T-helper 2 cell treated with Interferon-gamma antibody and Interleukin-4, amounts not matched to agents 5 μg/mL and 100 μg/mL, for 36 hours (primary cell): ENCODE measurements at places on chromosomes 7 and 10.

DNA sequence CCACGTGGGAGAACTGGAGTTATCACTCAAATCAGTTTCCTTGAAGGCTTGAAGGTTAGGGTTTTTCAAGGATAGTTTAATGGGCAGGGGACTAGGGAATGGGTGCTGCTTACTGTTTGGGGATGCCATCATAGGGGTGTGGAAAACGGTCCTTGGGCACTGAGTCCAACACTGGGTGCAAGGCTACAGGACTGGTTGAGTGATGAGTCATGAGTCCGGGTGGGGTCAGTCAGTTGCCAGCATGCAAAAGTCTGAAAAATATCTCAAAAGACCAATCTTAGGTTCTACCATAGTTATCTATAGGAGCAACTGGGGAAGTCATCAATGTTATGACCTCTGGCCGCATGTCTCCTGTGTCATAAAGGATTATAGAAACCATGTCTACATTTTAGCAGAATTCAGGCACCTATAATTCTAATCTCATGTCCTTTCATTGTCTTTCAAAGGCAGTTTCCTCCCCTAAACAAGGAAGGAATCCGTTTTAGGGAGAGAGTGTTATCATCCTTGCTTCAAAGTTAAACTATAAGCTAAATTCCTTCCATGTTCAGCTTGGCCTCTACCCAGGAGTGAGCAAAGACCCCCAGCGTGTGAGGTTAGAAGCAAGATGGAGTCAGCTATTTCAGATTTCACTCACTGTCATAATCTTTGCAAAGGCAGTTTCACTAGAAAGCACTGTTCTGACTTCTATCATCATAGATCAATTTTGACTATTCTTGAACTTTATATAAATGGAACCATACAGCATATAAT lies 94.5 kb downstream of the COL26A1 start:
- no peak overlapping the region for H3K27ac ChIP-seq
- no peaks in the 10 kb centered on the region for H3K36me3 ChIP-seq
- no peaks in the 10 kb centered on the region for H3K4me1 ChIP-seq
- H3K4me3 ChIP-seq, result no peak overlapping the region
- no peak for DNase-seq

DNA sequence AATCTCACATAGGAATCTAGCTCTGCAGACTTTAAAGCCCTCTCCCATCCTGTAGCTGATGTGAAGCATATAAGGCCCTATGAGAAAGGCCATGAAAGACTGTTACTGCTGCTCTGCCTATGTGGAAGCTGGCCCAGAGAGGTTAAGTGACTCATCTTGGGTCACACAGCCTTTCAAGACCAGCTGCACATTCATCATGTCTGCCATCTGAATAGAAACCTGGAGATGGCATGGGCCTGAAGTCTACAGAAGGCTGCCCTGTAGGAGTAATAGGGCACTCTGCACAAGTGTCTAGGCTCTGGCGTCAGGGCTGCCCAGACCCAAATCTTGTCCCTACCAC lies 59.4 kb upstream of the COL13A1 start:
- H3K36me3 ChIP-seq, result no peaks in the 10 kb centered on the region
- DNase-seq, result no peak

DNA sequence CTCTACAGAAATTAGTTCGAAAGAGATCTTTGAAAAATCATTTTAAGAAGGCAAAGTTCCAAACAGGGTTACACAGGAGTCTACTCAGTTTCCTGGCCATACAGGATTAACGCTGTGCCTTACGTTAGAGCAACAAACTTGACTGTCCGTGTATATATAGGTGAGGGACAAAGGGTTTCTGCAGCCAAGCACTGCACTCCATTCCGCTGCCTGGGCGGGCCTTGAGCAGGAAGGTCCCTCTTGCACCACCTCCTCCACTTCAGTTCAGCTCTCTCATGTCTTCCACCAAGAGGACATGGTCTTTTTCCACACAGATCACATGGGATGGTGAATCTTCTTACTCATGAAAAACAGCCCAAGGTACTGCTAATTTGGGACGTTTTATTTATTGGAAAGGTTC lies 43.2 kb downstream of the MCMBP start:
- no peak overlapping the region for H3K27ac ChIP-seq
- peaks cover 62% of the 10 kb centered on the region for H3K36me3 ChIP-seq
- H3K27me3 ChIP-seq, result no peaks in the 10 kb centered on the region

DNA sequence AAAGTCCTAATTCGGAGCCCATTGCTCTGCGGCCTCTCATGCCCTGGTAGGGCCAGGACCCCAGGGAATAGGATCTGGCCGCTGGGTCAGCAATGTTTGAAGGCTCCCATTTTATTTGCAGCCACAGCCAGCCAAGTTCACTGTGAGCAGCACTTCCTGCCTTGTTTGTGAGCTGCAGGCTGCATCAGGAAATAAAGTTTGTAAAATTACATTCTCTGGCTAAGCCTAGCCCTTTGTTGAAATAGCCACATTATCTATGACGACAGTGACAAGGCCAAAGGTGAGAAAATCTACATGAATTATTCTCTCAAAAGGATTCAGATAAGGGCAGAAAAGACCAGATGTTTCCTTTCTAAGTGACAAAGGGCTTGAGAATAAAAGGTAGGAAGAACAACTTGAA lies 23.7 kb upstream of the ITGB1 start:
- peak overlapping the region; percentile 41 for H3K27ac ChIP-seq
- DNase-seq, result no peak

DNA sequence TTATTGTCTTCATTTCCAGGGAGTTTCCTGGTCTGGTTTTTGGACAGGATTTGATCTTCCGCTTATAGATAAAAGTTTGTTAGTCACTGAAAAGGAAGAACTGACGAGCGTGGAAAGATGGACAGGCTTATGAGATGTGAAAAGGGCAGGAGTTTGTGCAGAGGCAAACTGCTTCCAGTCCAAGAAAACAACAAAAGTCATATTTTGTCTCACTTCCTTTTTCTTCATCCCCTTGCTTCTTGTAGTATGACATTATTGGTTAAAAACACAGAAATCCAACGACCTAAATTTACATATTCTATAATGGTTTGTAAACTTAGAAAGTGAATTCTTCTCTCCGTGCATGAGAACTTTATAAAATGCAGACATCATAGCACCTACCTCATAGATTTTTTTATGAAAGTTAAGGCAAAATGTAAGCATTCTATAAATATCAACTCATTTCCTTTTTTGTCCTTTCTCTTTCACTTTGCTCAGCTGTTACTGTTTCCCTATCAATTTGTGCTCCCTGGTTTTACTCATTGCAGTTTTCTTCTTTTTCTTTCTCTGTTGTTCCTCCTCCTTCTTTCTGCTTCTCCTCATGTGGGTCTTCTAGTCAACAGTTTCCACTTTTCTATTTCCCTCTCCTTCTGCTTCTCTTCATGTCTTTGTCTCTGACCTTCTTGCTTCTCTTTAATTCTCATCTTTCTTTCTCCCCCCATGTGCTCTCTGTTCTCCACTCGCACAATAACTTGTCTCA lies 370.2 kb downstream of the ARL4A start:
- H3K36me3 ChIP-seq, result peaks cover 3% of the 10 kb centered on the region
- H3K27me3 ChIP-seq, result peaks cover 5% of the 10 kb centered on the region
- H3K27ac ChIP-seq, result peak overlapping the region; percentile 76
- peak overlapping the region; percentile 63 for H3K4me3 ChIP-seq
- H3K4me1 ChIP-seq, result peaks cover 16% of the 10 kb centered on the region
- no peak for DNase-seq

DNA sequence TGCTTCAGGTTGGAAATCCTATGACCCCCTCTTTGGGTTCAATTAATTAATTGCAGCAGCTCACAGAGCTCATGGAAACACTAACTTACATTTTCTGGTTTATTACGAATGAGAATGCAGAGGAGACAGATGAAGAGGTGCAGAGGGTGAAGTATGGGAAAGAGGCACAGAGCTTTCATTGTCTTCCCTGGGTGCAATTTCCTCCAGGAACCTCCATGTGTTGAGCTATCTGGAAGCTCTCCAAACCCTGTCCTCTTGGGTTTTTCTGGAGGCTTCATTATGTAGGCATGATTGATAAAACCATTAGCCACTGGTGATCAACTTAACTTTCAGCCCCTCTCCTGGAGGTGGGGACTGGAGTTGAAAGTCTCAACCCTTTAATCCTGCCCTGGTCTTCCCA lies 133.0 kb upstream of the AUTS2 start:
- no peaks in the 10 kb centered on the region for H3K27me3 ChIP-seq
- H3K27ac ChIP-seq, result no peak overlapping the region
- H3K4me1 ChIP-seq, result no peaks in the 10 kb centered on the region
- H3K36me3 ChIP-seq, result no peaks in the 10 kb centered on the region
- DNase-seq, result no peak

DNA sequence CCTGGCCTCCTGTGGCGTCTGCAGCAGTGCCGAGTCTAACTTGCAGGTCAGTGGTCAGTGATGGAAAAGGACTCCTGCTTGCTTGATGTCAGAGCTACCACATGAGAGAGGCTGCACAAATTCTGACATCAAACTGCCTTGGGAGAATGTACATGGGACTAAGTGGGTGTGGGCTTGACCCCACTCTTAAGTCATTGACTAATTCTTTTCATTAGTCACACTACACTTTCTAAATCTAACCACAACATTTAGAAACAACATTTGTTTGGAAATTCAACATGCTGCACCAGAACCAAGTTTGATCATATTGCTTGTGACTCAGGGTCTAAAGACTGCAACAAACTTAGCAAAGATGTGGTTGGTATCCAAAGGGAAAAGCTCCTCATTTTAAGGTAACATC lies 24.4 kb upstream of the CDC14C start:
- H3K27me3 ChIP-seq, result no peaks in the 10 kb centered on the region
- no peaks in the 10 kb centered on the region for H3K4me1 ChIP-seq
- H3K27ac ChIP-seq, result no peak overlapping the region
- no peak overlapping the region for H3K4me3 ChIP-seq
- no peaks in the 10 kb centered on the region for H3K36me3 ChIP-seq

DNA sequence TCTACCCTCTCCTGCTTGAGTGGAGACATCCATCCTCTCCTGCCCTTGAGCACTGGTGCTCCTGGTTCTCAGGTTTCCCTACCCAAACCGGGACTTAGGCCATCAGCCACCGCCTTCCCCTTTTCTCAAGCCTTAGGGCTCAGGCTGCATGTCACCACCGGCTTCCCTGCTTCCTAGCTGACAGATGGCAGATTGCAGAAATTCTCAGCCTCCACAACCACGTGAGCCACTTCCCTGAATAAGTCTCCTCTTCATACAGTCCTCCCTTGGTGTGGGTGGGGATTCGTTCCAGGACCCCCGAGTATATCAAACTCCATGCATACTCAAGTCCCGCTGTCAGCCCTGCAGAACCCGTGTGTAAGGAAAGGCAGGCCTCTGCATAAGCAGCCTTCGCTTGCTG lies 203.5 kb upstream of the ZNF32 start:
- no peaks in the 10 kb centered on the region for H3K4me1 ChIP-seq
- H3K27ac ChIP-seq, result no peak overlapping the region
- H3K36me3 ChIP-seq, result no peaks in the 10 kb centered on the region
- H3K4me3 ChIP-seq, result no peak overlapping the region

GRCh38 chr10:111079241-111079760 lies 2.5 kb downstream of the ADRA2A start:
- no peaks in the 10 kb centered on the region for H3K36me3 ChIP-seq
- peaks cover 59% of the 10 kb centered on the region for H3K27me3 ChIP-seq
- no peak overlapping the region for H3K27ac ChIP-seq
- DNase-seq, result no peak

GRCh38 chr7:918441-919113 lies 35.9 kb downstream of the ADAP1 start:
- DNase-seq, result no peak
- no peak overlapping the region for H3K27ac ChIP-seq
- H3K36me3 ChIP-seq, result peaks cover 4% of the 10 kb centered on the region

DNA sequence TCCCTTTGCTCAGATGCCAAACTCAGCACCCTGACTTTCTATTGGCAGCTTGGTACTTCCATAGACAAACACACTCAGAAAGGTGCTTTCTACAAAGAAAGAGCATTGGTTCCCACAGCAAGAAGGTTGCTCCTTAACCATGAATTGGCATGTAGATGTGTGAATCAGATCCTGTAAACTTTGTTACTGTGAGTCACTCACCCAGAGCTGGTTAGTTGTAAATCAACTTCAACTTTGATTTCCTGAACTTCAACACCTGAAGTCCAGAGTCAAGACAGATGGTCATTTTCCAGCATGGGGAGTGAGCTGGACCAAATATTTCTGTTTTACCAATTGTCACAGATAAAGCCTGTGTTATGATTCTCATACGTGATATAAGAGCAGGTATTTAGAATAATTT lies 797.2 kb downstream of the TNS3 start:
- DNase-seq, result no peak
- no peaks in the 10 kb centered on the region for H3K36me3 ChIP-seq
- H3K27ac ChIP-seq, result no peak overlapping the region

DNA sequence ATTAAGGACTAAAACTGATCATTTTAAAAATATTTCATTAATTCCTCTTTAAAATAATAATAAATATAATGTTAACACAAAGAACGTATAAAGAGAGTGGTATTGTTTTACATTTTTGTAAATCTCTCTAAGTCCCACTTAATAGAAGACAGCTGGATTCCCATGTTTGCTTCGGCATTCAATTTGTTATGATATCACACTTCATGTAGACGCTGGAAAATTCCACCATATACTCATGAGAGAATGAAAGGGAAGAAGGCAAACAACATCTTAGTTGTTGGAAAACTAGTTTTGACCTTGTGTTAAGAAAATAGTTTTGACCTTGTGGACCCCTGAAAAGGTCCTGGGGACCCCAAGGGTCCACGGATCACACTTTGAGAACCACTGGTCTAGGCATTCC lies 85.3 kb upstream of the MGMT start:
- H3K36me3 ChIP-seq, result no peaks in the 10 kb centered on the region
- DNase-seq, result no peak
- peaks cover 2% of the 10 kb centered on the region for H3K27me3 ChIP-seq
- H3K4me1 ChIP-seq, result no peaks in the 10 kb centered on the region

DNA sequence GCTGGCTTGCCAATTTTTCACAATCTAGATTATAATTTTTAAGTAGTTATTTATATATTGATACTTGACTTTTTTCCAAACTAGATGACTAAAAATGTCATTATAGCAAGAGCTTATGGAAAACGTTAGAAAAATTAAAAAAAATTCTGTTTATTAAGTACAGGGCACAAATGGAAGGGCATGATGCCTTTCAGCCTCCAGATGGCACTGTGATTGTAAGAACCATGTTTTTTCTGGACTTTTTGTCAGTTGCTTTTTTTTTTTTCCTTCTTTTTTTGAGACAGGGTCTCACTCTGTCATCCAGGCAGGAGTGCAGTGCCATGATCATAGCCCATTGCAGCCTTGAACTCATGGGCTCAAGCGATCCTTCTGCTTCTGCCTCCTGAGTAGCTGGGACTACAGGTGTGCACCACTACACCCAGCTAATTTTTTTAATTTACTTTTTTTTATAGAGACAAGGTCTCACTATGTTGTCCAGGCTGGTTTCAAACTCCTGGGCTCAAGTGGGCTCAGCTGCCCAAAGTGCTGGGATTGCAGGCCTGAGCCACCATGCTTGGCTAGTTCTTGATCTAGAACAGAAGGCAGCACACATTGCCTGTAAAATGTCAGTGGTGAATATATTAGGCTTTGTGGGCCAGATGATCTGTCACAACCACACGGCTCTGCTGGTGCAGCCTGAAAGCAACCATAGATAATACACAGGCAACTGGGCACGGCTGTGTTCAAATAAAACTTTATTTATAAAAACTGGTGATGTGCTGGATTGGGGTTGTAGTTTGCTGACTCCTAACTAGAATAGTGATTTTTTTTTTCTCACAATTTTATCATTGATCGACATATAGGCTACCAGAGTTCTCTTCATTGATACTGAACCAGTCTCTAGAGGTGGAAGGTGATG lies 27.4 kb downstream of the UCMA start:
- DNase-seq, result no peak
- peaks cover 51% of the 10 kb centered on the region for H3K36me3 ChIP-seq
- H3K27ac ChIP-seq, result no peak overlapping the region
- no peaks in the 10 kb centered on the region for H3K27me3 ChIP-seq
- no peaks in the 10 kb centered on the region for H3K4me1 ChIP-seq
